ENCODE measurements at places on chromosomes 11 and 22.
A peak's percentile ranks its signal among the peaks of the same experiment; 100 is the strongest.

DNA sequence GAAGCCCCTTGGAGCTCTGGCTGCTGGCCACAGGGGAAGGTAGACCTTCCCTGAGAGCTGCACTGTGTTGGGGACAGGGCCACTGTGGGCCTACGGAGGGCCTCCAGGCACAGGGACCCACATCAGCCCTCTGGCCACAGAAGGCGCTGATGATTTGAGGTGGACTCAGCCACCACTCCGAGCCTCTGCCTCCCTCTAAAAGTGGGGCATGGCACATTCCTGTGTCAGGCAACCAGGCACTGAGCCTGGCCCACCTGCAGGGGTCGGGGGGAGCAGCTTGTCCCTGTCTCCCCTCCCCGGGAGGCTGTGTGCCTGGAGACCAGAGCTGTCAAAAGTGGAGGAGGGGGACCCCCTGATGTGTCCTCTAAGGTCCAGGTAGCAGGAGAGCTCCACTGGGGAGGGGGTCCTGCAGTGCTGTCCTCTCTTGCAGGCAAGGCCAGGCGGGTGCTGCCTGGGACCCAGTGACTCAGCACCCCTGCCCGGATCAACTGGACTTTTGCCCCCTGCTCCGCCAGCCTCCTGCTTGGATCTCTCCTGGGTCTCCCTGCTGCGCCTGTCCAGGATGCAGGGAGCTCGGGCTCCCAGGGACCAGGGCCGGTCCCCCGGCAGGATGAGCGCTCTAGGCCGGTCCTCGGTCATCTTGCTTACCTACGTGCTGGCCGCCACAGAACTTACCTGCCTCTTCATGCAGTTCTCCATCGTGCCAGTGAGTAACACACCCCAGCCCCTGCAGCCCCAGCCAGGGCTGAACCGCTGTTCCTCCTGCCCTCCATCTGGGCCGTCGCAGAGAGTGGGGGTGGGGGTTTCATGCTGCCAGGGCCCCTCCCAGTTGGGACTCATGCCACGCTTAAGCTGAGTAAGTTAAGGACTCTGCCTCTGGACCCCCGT, 17.5 kb upstream of the CDKN1C start:
- DNase-seq = no peak

- no peak for DNase-seq
These were observed 122.1 kb downstream of the BCR start for GRCh38 chr22:23302171-23303002.

DNA sequence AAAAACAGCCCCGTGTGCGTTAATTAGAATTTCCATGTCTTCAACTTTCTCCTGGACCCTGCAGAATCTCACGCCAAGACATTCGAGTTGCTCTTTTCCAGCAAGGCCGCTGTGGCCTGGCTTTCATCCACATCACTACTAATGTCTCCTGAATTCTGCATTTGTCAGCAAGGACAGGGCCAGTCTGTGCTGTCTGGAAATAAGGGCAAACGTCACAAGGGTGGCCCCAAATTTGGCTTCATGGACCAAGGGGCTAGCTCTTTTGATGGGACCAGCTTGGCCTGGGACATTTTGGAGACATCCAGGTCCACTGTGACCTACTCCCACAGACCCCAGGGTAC, 33.4 kb downstream of the KCNQ1OT1 start:
- no peak for DNase-seq

- DNase-seq = no peak
These were observed 34.7 kb downstream of the SNX19 start for GRCh38 chr11:130881475-130882137.

DNA sequence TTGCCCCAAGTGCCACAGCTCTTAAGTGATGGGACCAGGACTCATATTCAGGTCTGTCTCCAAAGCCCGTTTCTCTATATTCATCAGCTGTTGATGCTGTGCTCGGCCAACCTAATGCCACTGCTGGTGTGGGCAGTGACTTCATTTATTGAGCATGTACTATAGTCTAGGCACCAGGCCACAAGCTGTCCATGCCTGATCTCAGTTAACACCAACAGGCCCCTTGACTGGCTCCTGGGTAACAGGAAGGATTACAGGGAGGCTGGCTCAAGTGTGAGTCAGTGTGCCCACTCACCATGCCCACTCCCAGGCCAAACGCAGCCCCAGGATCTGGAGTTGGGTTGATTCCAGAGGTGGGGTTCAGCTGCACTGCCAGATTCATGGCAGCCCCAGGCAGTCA, 8.6 kb upstream of the CRYBB2 start:
- DNase-seq = no peak

DNA sequence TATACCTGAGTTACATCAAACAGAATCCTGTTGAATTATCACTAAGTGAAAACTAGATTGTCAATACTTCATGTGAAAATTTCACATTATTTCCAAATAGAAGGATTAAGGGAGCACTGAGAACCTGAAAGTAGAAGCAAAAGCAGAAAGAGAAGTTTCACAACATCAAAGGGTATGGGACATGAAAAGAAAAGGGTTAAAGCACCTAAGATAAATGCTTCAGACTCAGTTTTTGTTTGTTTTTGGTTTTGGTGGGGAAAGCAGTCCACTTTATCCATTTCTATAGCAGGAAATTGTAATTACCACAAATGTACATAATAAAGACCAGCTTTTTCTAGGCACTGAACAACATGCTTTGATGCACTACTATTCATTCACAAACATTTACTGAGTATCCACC, 1069.7 kb upstream of the CCDC90B start:
- DNase-seq = no peak

DNA sequence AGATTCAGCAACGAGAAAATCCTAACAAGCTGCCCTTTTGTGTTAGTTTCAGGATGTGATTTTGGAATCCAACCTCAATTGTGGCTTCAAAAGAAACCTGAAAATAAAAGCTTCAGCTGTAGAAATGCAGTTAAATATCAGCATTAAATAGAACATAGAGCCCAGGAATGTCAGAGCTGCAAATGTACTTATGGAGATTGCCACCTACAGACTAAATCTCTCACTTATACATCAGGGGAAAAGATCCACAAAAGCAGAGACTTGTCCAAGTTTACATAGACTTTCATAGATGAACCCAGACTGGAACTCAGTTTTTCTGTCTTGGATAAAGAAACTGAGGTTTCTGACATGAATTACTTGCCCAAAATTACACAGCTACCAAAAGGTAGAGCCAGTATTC, 446.6 kb downstream of the DLG2 start:
- no peak for DNase-seq

DNA sequence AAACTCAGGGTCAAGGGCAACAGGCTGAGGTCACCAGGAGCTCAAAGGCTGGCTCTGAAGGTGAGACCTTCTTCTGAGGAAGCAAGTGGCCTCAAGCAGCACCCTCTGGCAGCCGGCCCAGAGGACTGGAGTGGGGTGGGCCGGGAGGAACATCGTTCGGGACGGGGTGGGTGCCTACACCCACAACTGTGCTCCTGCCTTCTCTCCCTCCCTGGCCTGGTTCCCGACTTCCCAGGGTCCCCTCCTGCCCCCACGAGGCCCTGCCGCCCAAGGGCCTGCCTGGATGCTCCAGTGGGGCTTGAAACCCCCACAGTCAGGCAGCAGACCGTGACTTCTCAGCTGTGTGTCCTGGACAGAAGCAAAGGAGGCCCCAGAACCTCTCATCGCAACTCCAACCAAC, 195.7 kb downstream of the IGLL1 start:
- no peak for DNase-seq

DNA sequence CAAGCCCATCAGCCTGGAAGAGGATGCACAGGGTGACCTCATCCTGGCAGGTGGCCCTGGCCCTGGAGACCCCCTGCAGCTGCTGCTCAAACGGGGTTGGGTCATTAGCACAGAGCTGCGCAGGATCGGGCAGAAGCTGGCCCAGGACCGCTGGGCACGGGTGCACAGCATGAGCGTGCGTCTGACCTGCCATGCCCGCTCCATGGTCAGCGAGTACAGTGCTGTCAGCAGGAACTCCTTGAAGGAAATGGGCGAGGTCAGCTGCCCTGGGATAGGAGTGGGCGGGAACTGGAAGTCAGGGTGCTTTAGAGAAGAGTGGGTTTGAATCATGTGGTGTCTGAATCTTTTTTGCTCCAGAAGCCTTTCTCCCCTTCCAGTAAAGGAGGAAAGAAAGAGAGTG, 61.1 kb downstream of the INSC start:
- DNase-seq = no peak

- DNase-seq = no peak
These were observed 224.5 kb downstream of the ADAMTS15 start for GRCh38 chr11:130672911-130673310.

- no peak for DNase-seq
These were observed 73.7 kb downstream of the ARHGAP42 start for GRCh38 chr11:100760744-100761143.

GRCh38 chr11:66879000-66879399, 22.1 kb downstream of the LRFN4 start:
- no peak for DNase-seq

GRCh38 chr11:84413549-84413948, 1127.4 kb upstream of the CCDC90B start:
- no peak for DNase-seq

GRCh38 chr11:68402355-68403031, 58.1 kb upstream of the PPP6R3 start:
- DNase-seq = no peak

DNA sequence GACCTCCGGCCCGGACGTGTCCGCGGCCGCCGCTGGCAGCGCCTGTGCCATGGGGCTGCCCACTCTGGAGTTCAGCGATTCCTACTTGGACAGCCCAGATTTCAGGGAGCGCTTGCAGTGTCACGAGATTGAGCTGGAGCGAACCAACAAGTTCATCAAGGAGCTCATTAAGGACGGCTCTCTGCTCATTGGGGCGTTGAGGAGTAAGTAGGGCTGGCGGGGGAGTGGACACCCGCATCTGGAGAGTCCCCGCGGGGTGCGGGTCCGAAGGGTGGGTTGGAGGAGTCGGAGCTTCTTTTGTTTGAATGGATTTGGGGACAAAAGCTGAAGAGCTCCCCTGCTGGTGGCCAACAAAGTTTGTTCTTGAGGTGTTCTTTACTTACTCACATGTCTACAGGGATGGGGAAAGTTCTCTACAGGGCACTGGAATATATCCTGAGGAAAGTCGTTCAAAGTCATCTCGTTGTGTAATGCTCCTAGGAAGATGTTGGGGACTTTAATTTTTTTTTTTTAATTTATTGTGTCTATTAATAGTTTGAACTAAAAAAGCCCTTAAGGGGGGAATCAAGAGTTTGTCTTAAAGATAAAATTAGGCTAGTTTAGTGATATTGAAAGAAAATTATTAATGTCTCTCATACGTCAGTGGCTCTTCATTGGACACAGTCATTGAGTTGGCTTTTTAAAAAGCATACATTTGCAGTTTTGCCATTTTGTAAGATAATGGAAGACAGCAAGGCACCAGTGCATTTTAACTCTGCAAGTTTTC, 725 bp downstream of the ARHGAP42 start:
- peak; percentile 66 for DNase-seq

DNA sequence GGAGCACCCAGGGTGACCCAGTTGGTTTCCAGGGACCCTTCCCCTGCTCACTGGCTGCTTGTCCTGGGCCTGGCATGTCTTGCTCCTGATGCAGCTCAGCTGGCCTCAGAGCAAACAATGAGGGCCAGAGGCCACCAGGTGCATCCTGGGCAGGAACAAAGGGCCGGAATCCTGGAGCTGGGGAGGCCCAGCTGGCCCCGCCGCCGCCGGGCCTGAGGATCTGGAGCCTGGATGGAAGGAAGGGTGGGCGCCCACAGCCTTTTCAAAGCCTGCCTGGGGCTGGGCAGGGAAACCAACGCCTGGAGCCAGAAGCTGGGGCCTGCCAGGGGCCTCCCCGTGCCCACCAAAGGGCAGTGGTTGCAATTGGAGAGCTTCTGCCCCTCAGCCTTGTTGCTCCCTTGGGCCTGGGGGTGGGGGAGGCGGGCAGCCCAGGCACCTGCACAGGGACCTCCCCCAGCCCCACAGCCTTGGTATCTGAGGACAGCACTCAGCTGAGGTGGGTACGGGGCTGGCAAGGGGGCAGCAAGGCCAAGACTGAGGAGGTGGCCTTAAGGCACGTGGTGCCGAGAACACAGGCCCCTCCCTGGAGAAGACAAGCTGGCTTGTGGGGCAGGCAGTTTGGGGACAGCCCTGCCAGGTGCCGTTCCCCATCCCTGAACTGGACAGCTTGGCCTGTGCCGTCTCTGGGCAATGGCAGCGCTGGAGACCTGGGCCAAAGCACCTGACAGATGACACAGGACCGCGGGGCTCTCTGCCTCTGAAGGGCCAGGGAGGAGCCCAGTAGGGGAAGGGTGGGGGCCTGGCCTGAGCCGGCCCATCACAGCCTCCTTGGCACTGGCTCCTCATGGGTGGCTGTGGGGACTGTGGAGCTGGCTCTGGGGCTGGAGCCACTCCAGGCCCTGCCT, 7.1 kb upstream of the ADORA2A start:
- no peak for DNase-seq

DNA sequence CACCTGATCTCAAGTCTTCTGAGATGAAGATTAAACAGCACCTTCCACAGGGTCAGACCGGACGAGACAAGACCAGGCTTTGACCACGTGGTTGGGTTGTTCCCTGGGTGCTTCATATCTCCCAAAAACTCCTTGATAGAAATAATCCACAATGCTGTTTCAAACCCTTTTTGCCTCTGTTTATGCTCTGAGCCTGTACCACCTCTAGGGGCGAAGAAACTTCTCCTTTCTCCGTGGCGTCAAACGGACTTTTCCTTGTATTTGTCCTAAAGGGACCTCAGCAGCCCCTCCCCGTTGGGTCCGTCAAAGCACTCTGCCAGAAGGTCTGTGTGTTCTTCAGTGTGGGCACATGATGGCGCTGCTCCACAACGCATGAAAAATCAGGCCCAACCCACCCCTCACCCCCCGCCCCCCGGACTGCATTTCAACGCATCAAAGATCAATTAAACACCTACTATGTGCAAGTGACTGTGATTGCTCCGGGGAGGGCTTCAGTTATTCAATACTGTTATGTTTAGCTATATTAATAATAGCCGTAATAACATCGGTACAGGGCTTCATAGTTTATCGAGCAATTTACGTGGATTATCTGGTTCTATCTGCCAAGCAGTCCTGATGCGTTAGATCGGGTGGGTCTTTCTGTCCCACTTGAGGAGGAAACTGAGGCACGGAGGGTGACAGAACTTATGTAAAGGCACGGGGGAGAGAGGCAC, 17.3 kb upstream of the EIF3D start:
- DNase-seq = peak; percentile 80

GRCh38 chr22:32620992-32621391, 146.4 kb downstream of the FBXO7 start:
- no peak for DNase-seq

GRCh38 chr11:48043991-48044512, 63.7 kb downstream of the PTPRJ start:
- DNase-seq = no peak

DNA sequence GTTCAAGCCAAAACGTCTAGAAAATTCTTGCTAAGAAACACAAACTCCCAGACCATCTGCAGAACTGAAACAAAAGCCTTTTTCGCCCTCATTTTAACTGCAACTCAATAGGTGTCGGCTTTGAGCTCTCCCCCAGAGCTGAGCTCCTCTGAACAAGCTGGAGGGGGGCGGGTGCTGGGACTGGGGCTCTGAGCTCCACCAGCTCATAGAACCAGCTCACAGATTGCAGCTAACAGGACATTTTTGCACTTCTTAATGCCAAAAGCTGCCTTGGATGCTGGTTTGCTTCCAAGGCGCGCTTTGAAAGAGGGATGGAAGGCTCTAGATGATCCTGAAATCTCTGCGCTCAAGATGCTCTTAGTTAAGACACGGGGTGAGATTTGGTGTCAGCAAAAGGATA, 6.0 kb upstream of the YWHAH start:
- no peak for DNase-seq

All from activated CD4-positive, alpha-beta T cell treated with anti-CD3 and anti-CD28 coated beads, Interleukin-2, amount 10 ng/mL, durations not matched to agents 24 days and 14 days (primary cell).